H4 (cell line): ENCODE measurements at places on chromosomes 16 and 17. TPM values are rescaled to one million over a fixed set of nuclear protein-coding genes. Genes with fewer than 3 reads are reported as not detected.

The HERPUD1 gene
- 70.1 and 86.3 TPM in 2 replicates for total RNA-seq

The CNEP1R1 gene
- total RNA-seq: 24.3 and 34.1 TPM in 2 replicates

The STAC2 gene
- total RNA-seq: 0.04 TPM in 1 of 2 replicates, not detected in the other

The MRPL28 gene
- 159 and 167 TPM in 2 replicates for total RNA-seq

The GPR142 gene
- not detected in 2 replicates for total RNA-seq

The SCNN1G gene
- not detected in 2 replicates for total RNA-seq

The LLGL1 gene
- 12.1 and 14.0 TPM in 2 replicates for total RNA-seq

The SYNGR3 gene
- 3.4 and 7.7 TPM in 2 replicates for total RNA-seq

The DRC3 gene
- total RNA-seq: 1.4 TPM in 1 of 2 replicates, not detected in the other

The E4F1 gene
- total RNA-seq: 8.0 and 9.5 TPM in 2 replicates

The HASPIN gene
- total RNA-seq: 8.5 and 9.4 TPM in 2 replicates

The ZNF597 gene
- 0.90 and 1.1 TPM in 2 replicates for total RNA-seq

The CLDN6 gene
- total RNA-seq: 2.0 TPM in 1 of 2 replicates, not detected in the other

The KRT32 gene
- total RNA-seq: not detected in 2 replicates

The ADORA2B gene
- 29.3 and 32.1 TPM in 2 replicates for total RNA-seq

The NXPH3 gene
- 0.15 and 0.23 TPM in 2 replicates for total RNA-seq

The GOT2 gene
- 59.5 and 91.4 TPM in 2 replicates for total RNA-seq

The IL17C gene
- total RNA-seq: not detected in 2 replicates

The SLC5A11 gene
- total RNA-seq: 0.50 TPM in 1 of 2 replicates, not detected in the other

The AURKB gene
- total RNA-seq: 33.4 and 50.5 TPM in 2 replicates

The GDPD3 gene
- not detected in 2 replicates for total RNA-seq
